Activated CD8-positive, alpha-beta memory T cell treated with anti-CD3 and anti-CD28 coated beads for 1 hour (primary cell): ENCODE measurements at places on chromosomes 4 and X.

- no peak for DNase-seq
Observed at GRCh38 chr4:141845901-141846300, 209.5 kb downstream of the IL15 start.

- DNase-seq: no peak
Observed at GRCh38 chr4:123200051-123200940, 196.3 kb upstream of the SPRY1 start.

DNA sequence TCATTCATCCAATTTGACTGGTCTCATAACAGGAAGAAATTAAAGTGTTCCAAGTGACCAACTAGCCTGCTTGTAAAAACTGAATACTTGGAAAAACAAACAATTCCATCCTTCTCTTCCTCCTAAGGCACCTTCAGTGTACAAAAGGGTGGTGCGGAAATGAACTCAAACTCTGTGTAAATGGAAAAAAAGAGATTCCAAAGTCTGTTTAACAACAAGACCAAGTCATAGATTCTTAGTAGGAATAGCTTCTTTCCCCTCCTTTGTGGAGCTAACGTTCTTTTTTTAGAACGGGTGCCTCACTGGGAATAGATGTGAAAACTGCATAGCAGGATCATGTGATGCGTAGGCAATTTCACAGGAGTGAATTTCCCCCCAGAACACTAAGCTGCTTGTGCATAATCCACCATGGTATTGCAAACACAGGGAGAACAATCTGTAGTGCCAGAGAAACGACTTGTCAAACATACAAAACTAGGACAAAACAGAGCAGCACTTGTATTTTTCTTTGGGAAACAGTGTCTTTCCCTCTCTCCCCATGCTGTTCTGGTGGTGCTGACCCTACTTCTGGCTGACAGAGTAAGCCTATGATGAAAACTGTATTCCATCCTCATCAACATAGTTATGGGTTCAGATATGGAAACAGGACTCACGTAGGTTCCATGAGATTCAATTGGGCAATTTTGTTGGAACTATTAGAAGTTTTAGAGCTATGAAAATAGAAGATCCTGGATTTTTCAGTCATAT is 13.2 kb upstream of the SOD3 start:
- no peak for DNase-seq

DNA sequence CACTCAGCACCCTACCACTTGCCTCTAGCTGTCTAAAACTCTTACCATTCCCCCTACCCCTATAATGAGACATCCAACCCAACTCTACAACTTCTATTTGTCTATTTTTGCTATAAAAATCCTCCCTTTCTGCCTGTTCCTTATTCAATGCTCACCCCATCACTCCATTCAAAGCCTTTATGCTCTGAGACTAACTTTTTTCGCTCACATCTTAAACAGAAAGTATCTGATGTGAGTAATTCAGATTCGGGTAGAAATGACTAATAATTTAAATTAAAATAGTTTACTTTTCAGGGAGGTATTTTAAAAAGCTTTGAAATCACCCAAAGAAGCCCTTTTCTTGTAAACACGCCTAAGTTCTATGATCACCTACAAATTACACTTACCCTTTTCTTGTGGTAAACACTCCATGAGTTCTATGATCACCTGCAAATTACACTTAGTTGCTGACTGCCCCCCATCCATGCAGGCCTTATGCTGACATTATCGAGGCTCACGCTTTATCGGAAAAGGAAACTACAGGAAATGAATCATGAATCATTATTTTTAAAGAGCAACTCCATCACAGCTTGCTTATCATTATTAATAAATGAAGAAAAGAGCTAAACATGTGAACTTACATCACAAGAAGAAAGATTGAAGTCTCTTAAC is 168.7 kb upstream of the PPP1R2C start:
- DNase-seq: no peak

GRCh38 chr4:87141428-87141827 is 79.0 kb downstream of the KLHL8 start:
- DNase-seq: no peak

DNA sequence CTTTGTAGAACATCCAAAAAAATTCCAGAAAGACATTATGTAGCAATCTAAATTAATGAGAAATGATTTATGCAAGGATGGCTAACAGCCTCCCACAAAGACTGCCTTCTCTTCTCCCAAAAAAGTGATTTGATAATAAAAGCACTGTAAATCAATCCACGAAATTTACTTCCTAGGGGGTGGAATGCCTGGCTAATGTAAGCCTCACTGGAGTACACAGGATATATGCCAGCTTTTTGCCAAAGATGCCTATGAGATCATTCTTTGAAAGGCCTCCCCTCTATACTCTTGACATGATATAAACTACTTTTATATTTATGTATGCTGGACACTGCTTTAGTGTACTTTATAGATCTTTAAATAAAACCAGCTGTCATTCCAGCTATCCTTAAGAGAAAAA is 211.1 kb downstream of the ADAMTS3 start:
- DNase-seq: no peak

DNA sequence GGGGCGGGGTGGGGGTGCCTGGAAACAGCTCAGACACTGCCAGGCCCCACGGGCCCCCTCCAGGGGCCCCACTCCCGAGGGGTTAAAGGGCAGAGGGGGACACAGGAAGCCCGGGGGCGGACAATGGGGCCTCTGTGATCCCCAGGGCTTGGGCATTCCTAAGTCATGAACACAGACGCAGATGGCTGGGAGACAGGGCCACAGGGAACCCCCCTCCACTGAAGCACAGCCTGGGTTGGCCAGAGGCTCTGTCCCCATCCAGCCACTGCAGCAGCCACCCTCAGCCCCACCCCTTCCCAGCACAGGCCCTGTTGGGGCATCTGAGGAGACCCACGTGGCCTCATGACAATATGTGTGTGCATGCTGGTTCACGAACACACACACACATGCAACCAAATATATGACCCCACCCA is 3.9 kb downstream of the L1CAM start:
- DNase-seq: no peak

- no peak for DNase-seq
Observed at GRCh38 chr4:1014291-1015167, 3.1 kb downstream of the FGFRL1 start.
